ENCODE measurements at places on chromosomes 7 and 10.
A peak's percentile ranks its signal among the peaks of the same experiment; 100 is the strongest.

DNA sequence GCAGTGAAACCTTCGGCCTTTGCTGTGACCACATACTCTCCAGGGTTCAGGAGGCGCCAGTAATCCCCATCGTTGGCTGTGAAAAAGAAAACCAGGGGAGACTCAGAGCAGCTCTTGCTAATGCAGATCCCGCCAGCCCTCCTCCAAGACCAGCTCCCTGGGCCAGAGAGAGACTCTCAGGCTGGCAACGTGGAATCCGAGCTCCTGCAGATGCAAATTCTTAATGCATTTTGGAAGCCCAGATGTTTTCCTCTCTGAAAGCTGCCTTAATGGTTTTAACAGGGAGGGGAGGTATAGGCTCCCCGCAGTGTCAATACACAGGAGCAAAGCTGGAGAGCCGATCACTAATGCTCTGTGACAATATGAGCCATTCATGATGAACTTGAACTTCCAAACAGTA, 80.8 kb downstream of the GPR26 start:
- no peak for DNase-seq

DNA sequence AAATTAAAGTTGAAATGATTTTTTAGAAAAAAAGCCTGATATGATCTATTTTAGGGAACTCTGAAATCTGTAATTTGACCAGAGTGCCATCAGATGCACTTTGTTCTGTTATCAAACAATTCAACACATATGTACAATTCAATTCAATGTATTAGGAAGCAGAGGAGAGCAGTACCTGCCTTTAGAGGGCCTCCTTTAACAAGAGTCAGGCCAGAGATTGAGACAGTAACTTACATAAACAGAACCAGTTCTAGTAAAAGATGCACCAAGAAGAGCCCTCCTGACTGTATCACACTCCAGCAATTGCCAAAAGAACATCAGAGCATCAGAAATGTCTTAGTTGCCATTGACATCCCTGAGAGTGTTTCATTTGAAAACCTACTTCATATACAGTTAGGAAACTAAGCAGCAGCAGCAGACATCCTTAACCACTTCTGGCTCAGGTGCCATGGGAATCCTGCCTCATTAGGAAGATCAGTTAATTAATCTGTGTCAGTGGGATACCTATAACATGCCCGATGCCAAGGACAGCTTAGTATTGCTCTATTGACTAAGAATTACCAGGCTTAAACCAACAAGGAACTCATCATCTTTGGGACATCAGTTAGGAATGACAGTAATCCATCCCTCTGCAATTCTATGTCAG, 1222.6 kb upstream of the LRRN3 start:
- no peak for DNase-seq

DNA sequence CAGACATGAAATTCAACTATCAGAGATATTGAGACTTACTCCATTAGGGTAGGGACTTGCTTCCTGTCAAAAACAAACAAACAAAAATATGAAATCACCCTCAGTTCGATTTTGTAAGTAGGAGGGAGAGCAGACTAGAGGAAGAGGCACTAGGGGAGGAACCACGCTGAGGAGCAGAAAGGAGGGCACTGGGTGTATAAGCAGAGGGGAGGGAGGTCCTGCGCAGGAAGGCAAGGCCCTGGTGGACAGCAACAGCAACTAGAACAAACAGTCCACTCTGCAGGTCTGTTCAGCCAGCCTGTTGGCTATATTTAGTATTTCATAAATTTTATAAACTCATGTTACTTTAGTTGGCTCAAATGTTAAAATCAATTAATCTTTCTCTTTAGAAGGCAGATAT, 937.1 kb upstream of the C7orf33 start:
- no peak for DNase-seq

DNA sequence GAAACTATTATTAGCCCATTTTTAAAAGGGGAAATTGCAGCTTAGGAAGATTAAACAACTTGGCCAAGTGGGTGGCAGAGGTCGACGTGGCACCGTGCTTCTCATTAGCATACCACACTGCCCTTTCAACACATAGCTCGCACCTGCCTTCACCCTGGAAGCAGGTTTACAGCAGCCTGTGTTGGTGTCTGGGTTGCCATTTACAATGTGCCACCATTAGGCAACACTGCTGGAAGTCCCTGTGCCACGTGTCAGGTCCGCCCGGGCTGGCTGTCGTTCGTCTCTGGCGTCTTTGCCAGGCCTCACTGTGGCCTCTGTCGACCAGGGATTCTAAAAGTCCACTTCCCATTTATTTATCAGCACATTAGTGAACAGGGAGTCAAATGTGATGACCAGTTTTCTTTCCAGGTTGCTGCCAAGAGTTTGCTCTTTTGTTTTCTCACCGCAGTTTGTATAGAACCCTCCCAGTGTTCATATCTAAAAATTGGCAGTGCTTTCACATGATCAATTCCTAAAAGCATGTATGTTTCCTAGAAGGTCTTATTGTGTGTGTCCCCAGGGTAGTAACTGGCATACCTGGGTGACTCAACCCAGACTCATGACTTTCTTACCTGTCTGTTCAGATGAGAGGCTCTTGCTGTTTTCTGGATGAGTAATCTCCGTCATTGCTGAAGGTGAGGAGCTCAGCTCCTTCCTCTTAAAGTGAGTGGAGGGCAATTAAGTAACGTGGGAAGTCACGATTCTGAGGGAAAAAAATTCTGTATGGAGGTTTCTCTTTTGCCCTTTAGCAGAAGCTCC, 9.2 kb downstream of the INSIG1 start:
- no peak for DNase-seq

DNA sequence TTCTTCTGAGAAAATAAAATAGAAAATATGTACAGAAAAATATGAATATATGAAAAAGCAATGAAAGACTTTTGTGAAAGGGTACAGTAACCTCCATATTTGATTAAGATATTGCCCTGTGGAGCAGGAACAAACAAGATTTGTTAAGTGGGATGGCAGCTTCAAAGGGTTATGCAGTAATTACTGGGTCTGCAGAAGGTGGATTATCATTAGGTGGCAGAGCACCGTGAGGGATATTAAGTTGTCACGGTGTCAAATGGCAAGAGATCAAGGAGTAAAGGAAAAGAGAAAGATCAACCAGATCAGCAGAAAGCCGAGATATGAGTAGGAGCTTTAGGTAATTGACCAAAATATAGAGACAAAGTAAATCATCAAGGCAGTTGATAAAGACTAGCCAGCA, 44.1 kb downstream of the DGKB start:
- no peak for DNase-seq

- DNase-seq = no peak
These were observed 30.8 kb downstream of the ABI1 start for GRCh38 chr10:26829810-26830515.

- no peak for DNase-seq
These were observed 17.5 kb downstream of the RASGEF1A start for GRCh38 chr10:43249151-43249961.

DNA sequence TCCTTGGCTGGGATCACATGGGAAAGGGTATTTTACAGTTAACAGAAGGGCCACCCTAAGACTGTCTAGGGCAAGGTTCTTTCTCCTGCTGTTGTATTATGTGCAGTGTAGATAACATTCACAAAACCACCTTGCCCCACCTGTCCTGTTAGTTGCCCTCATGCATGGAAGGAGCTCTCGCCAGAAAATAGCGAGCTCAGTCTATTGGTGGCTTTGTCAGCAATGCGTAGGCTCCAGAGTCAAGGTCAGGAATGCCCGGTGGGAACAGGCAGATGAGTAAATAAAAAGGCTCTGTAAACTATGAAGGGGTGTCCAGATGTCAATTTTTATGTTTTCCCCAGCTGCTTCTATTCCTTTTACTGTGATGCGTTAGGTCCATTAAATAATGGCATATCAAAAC, 107.1 kb upstream of the WDR11 start:
- DNase-seq = no peak

DNA sequence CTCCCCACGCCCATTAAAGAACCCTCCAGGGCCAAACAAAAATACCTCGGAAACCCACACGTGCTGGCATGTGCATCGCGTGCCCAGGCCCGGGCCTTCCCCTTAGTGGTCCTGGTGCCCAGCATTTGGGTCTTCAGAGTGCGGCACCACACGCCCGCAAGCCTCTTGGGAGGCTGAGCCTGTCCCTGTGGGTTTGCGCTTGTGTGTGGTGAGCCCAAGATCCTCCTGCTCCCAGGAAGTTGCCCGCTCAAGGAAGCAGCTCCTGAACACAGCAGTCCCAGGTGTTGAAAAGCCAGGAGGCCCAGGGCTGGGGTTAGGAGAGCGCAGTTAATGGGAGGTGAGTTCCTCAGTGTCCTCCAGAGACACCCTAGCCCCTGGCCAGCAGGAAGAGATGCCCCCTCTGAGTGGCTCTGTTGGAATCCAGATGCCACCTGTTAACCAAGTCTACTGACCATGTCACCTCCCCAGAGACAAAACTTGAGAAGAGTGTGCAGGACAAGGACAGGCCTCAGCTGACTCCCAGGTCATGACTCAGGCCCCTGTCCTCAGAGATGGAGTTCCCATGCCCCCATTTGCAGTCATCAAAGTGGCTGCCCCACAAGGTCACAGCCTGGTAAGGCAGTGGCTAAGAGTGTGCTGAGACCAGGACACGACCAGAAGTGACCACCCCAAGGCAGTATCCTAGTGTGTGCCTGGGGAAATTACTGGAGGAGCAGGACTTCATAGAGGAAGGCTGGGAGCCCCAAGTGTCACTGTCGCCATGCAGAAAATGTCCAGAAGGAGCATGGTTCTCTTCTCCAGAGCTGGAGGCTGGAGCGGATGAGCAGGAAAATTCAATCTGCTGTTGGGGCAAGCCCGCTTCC, 5.2 kb downstream of the FZD9 start:
- no peak for DNase-seq

GRCh38 chr10:132539894-132540293, 2.3 kb downstream of the INPP5A start:
- peak; percentile 81 for DNase-seq

DNA sequence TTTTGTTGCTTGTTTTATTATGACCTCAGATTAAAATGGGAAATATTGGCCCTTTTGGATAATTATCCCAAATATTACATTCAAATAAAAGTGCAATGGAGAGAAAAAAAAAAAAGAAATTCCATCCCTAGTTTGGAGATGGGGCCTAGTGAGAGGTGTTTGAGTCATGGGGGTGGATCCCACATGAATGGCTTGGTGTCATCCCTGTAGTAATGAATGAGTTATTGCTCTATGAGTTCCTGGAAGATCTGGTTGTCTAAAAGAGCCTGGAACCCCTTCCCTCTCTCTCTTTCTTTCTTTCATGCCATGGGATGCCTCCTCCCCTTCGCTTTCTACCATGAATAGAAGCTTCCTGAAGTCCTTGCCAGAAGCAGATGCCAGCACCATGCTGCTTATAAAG, 44.3 kb downstream of the MSRB2 start:
- DNase-seq = no peak

GRCh38 chr7:28984631-28985030, 26.5 kb upstream of the TRIL start:
- peak; percentile 92 for DNase-seq

DNA sequence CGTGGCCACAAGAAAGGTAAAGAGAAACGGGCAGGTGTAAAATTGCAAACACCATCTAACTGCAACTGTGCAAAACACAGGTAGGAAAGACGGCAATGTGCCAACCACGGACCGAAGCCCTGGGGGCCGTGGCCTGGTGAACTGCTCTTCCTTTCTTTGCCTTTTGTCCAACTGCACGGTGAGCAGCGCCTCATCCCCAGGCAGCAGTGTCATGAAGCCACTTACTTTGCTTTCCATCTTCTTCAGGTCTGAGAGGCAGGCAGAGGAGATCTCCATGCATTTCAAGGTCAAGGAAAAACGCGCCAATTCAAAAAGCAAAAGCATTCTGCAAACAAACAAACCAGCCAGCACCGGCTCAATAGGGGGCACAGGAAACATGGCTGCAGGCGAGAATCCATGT, 12.9 kb downstream of the CFAP46 start:
- DNase-seq = no peak

All from fibroblast of skin of back (primary cell).